ENCODE measurements at places on chromosomes 11 and 22. TPM values are rescaled to one million over a fixed set of nuclear protein-coding genes. Genes with fewer than 3 reads are reported as not detected.

The ACAT1 gene
- total RNA-seq = 478 TPM

The PCF11 gene
- total RNA-seq = 25.3 TPM

The LMO2 gene
- total RNA-seq = 18.4 TPM

The TPBGL gene
- total RNA-seq = not detected

The GLYAT gene
- total RNA-seq = 0.23 TPM

The MED17 gene
- total RNA-seq = 12.3 TPM

The NLRP14 gene
- total RNA-seq = not detected

The NDUFS8 gene
- total RNA-seq = 324 TPM

The EHF gene
- total RNA-seq = not detected

The CCDC88B gene
- total RNA-seq = 5.2 TPM

The PKNOX2 gene
- total RNA-seq = 11.7 TPM

The OR8G1 gene
- total RNA-seq = not detected

The SNX32 gene
- not detected for total RNA-seq

The HBG2 gene
- not detected for total RNA-seq

DNA sequence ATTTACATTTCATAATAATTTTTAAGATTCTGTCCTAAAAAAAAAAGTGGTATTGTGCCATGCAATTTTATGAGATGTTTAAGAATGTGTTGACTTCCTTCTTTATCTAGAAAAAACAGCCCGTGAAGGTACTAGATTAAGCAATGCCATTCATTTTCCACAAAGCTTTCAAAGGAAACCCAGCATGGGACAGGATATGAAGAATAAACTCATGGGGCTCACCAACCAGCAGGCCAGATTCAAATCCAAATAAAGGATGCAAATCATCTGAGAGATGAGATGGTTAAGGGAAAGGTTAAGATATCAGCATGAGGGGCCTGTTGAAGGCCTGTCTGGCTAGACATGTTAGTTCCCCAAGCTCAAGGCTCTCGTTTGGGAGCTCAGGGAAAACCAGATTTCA is 199.1 kb downstream of the SWAP70 start:
- no peak overlapping the region for H3K27ac ChIP-seq
- H3K4me3 ChIP-seq = no peak overlapping the region
- H3K27me3 ChIP-seq = no peaks in the 10 kb centered on the region

GRCh38 chr11:96277696-96278038 is 65.3 kb downstream of the MAML2 start:
- H3K4me3 ChIP-seq = no peak overlapping the region
- H3K4me1 ChIP-seq = no peaks in the 10 kb centered on the region
- DNase-seq = no peak
- H3K27ac ChIP-seq = no peak overlapping the region
- H3K36me3 ChIP-seq = no peaks in the 10 kb centered on the region

- H3K36me3 ChIP-seq = no peaks in the 10 kb centered on the region
- H3K4me3 ChIP-seq = no peak overlapping the region
- H3K4me1 ChIP-seq = peaks cover 50% of the 10 kb centered on the region
- H3K27me3 ChIP-seq = no peaks in the 10 kb centered on the region
- DNase-seq = peak; percentile 64
Observed at GRCh38 chr11:72831521-72832300, 17.5 kb downstream of the ATG16L2 start.

- no peak for DNase-seq
- H3K4me1 ChIP-seq = no peaks in the 10 kb centered on the region
Observed at GRCh38 chr22:17243524-17243923, 24.3 kb upstream of the ADA2 start.

DNA sequence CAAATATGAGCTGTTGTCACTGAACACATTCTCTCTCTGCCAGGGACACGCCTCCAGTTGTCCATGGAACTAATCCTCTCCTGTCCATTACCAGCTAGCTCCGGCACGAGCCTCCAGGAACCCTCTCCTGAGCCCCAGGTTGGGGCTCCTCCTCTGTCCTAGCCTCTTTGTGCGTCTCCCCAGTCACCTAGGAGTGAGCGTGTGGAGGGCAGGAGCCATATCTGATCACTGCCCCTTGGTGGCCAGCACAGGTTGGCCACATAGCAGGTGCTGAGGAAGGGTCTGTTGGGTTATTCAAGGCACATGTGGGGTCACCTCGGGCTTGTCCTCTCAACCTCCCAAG is 2.5 kb downstream of the SYVN1 start:
- no peaks in the 10 kb centered on the region for H3K36me3 ChIP-seq
- no peak overlapping the region for H3K27ac ChIP-seq
- H3K4me3 ChIP-seq = no peak overlapping the region
- H3K4me1 ChIP-seq = peaks cover 27% of the 10 kb centered on the region
- no peak for DNase-seq
- H3K27me3 ChIP-seq = no peaks in the 10 kb centered on the region

DNA sequence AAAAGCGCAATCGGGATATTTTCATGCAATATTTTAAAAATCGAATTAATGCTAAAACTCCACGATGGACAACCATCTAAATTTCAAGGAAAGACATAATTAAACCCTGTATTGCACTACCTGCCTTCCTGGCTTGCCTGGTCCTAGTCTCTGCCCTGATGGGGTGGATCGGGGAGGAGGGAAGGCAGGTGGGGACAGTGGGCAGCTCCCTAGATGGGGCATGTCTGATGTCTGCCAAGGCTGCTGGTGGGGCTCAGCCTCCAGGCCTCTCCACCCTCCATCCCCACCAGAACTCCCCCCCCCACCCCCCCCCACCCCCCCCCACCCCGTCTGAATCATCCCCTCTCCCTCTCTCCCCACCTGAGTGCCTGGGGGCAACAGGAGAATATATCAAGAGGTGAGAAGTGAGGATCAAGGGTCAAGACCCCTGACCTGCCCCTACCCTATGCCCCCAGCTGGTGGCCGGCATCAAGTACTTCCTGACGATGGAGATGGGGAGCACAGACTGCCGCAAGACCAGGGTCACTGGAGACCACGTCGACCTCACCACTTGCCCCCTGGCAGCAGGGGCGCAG is 650 bp downstream of the CST6 start:
- H3K27me3 ChIP-seq = peaks cover 18% of the 10 kb centered on the region
- DNase-seq = no peak

GRCh38 chr11:61533401-61533800 is 24.9 kb downstream of the LRRC10B start:
- no peaks in the 10 kb centered on the region for H3K4me1 ChIP-seq
- H3K36me3 ChIP-seq = no peaks in the 10 kb centered on the region
- no peak overlapping the region for H3K4me3 ChIP-seq
- no peak overlapping the region for H3K27ac ChIP-seq
- DNase-seq = no peak

GRCh38 chr11:63564784-63565350 is 1.7 kb upstream of the PLAAT2 start:
- no peak overlapping the region for H3K27ac ChIP-seq
- H3K36me3 ChIP-seq = no peaks in the 10 kb centered on the region
- H3K4me1 ChIP-seq = peaks cover 9% of the 10 kb centered on the region
- no peak for DNase-seq

GRCh38 chr11:32224580-32224979 is 133.7 kb downstream of the RCN1 start:
- H3K27me3 ChIP-seq = no peaks in the 10 kb centered on the region
- no peak overlapping the region for H3K4me3 ChIP-seq
- H3K36me3 ChIP-seq = no peaks in the 10 kb centered on the region

DNA sequence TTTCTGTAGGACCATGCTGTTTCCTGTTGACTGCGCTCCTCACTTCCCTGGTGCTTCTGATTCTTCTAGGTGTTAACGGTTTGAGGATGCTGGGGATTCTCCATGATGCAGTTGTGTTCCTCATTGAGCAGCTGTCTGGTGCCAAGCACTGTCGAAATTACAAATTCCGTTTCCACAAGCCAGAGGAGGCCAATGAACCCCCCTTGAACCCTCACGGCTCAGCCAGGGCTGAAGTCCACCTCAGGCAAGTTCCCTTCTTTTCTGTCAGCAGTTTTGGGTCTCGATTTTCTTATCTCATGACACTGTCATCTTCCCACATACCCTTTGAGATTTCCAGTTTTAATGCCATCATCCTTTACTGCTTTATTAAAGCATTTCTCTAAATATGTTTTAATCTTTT is 7.7 kb upstream of the TTC36 start:
- no peaks in the 10 kb centered on the region for H3K27me3 ChIP-seq
- no peak overlapping the region for H3K4me3 ChIP-seq
- no peaks in the 10 kb centered on the region for H3K4me1 ChIP-seq
- no peak for DNase-seq
- H3K36me3 ChIP-seq = peaks cover 11% of the 10 kb centered on the region
- H3K27ac ChIP-seq = no peak overlapping the region

DNA sequence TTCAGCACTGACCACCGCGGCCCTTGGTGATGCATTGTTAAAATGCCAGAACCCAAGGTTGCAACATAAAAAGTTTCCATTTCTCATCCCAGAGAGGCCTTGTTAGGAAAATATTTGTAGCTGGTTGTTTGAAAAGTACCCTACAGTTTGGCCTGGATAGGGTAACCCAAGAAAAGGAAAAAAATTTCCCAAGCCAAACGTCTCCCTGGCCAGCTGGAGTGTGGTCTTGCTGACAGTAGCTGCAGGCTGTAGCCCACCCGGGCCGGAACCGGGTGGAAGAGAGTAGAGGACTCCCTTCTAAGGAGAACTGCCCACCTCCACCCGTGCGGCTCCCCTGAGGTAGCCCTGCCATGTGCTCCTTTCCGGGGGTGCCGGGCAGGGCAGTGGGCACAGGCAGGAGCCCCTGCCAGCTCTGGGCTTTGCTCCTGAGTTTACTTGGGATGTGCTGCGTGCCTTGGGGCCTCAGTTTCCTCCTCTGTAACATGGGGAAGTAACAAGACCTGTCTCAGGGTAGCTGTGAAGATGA is 38.5 kb downstream of the IGHMBP2 start:
- DNase-seq = no peak
- no peak overlapping the region for H3K27ac ChIP-seq
- no peaks in the 10 kb centered on the region for H3K36me3 ChIP-seq
- no peaks in the 10 kb centered on the region for H3K4me1 ChIP-seq
- no peaks in the 10 kb centered on the region for H3K27me3 ChIP-seq

DNA sequence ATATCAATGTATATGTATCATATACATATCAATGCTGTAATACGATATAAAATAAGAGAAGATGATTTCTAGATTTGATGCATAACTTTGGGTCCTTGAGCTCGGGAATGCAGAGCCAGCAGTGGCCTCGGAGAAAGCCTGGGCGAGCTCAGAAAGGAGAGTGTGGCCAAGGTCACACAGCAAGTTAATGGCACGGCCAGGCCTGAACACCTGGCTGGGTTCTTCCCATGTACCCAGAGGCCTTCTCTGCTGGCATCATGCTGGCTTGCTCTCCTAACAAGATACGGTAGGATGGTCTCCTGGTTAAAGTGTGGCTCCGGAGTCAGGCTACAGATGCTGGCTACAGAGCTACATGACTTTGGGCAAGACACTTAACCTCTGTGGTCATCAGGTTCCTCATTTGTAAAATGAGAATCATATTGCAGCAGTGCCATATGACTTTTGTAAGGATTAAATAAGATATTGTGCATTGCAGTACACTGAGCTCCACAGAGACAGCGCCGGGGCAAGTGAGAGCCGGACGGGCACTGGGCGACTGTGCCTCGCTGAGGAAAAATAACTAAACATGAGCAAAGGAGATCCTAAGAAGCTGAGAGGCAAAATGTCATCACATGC is 29.9 kb downstream of the TPST2 start:
- H3K4me1 ChIP-seq = peaks cover 58% of the 10 kb centered on the region
- peak overlapping the region; percentile 1 for H3K4me3 ChIP-seq
- no peaks in the 10 kb centered on the region for H3K27me3 ChIP-seq
- peaks cover 7% of the 10 kb centered on the region for H3K36me3 ChIP-seq
- H3K27ac ChIP-seq = peak overlapping the region; percentile 84
- peak; percentile 72 for DNase-seq

- H3K4me1 ChIP-seq = peaks cover 12% of the 10 kb centered on the region
- H3K4me3 ChIP-seq = peak overlapping the region; percentile 69
- H3K27ac ChIP-seq = peak overlapping the region; percentile 76
- no peaks in the 10 kb centered on the region for H3K27me3 ChIP-seq
- H3K36me3 ChIP-seq = no peaks in the 10 kb centered on the region
- DNase-seq = no peak
Observed at GRCh38 chr22:28883657-28883916, 215 bp downstream of the ZNRF3 start.

DNA sequence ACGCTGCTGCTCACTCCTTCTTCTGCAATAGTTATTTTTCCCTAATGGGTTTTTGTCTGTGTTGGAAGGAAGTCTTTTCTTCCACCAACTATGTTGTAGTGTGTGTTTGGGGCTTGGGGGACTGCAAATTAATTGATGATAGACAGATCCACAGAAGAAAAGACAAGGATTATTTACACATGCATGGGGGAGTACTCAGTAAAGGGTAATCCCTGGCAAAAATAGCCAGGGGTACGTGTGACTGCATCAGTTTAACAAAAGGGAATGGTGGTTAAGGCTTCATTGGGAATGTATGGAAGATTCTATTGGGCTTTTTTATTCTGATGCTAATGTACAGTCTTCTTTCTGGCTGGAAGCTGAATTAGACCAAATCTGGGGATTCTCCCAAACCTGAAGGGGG is 20.2 kb upstream of the FEZ1 start:
- H3K4me1 ChIP-seq = no peaks in the 10 kb centered on the region
- no peaks in the 10 kb centered on the region for H3K27me3 ChIP-seq
- no peaks in the 10 kb centered on the region for H3K36me3 ChIP-seq
- DNase-seq = no peak

DNA sequence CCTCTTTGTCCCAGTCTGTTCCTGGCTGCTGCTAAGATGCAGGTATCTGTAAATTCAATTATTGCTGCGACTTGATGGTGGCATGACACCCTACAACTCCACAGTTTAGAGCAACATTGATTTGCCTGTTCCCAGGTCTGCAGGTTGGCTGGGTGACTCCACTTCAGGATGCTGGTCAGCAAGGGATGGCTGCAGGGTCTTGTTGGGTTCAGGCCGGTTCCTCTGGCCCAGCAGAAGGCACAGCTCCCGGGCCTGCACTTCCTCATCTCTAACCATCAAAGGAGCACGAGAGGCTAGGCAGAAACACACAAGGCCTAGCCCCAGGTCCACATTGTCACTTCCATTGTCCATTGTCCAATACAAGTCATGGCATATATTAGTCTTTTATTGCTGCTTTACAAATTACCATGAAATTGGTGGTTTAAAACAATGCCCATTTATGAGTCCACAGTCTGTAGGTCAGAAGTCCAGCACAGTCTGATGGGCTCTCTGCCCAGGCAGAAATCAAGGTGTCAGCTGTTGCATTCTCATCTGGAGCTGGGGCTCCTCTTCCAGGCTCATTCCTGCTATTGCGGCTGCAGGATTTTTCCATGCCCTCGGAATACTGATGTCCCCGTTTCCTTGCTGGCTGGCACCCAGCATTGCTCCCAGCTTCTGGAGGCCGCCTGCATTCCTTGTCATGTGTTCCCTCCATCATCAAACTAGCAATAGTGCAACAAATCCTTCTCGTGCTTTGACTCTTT is 96.6 kb upstream of the LMO1 start:
- no peak overlapping the region for H3K27ac ChIP-seq
- H3K27me3 ChIP-seq = peaks cover 7% of the 10 kb centered on the region
- H3K4me3 ChIP-seq = no peak overlapping the region
- H3K4me1 ChIP-seq = no peaks in the 10 kb centered on the region

- no peak overlapping the region for H3K27ac ChIP-seq
- peaks cover 20% of the 10 kb centered on the region for H3K4me1 ChIP-seq
- H3K27me3 ChIP-seq = no peaks in the 10 kb centered on the region
- H3K36me3 ChIP-seq = no peaks in the 10 kb centered on the region
Observed at GRCh38 chr11:36196411-36196998, 92.7 kb downstream of the COMMD9 start.
